ENCODE measurements at places on chromosomes 3 and 15.
A peak's percentile ranks its signal among the peaks of the same experiment; 100 is the strongest.

DNA sequence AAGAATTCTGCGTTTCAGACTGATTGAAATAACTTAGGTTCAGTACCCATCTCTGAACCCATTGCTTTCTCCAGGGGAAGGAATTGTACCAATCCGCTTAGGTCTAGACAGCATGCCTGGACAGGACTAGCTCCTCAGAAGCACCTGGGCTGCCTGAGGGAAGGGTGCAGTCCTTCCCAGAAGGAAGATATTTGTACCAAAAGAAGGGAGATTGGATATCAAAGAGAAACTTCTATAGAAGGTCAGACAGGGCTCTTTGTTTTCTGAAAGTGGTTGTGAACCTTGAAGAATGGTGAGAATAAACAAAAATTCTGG lies 133.8 kb upstream of the LRTM1 start:
- DNase-seq: no peak

GRCh38 chr3:113405180-113405579 lies 36.1 kb downstream of the CFAP44 start:
- DNase-seq: no peak

GRCh38 chr3:139620438-139620837 lies 57.3 kb downstream of the NMNAT3 start:
- no peak for DNase-seq

DNA sequence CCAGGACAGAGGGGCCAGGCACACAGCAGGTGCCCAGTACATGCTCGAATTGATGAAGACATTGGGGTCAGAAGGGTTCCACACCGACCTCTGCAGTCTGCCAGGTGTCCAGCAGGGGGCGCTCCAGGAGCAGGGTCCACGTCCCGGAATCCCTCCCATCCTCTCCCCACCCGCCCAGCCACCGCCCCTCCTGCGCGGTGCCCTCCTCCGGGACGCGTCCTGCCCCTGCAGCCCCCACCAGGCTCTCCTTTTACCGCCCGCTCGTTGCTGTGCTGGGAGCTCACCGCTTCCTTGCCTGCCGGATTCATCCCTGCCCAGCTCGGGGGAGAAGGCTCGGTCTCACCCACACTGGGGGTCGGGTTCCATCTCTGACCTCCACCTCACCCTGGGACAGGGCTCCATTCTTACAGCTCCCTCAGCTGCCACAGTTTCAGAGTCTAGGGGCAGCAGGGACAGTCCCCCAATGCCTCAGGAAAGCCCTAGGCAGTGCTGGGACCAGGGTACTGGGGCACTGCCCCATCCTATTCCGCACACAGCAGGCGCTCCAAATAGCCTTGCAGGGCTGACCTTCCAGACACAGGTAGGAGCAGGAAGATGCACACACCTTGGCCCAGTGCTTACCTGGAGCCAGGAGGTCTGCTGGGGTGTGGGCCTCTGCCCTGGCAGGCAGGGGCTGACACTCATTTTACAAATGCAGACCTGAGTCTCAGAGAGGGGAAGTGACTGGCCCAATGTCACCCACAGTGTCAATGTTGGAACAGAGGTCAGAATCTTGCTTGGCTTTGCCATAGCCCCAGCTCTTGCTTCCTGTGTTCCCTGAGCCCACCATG lies 31.0 kb downstream of the GRIP2 start:
- peak; percentile 73 for DNase-seq
